ENCODE measurements at places on chromosomes 6 and 20. TPM values are rescaled to one million over a fixed set of nuclear protein-coding genes. Genes with fewer than 3 reads are reported as not detected.

Gene PKIG
- total RNA-seq = 10.5 TPM

Gene FNDC11
- 0.10 TPM for total RNA-seq

Gene PGK2
- not detected for total RNA-seq

Gene SMPDL3A
- 1.4 TPM for total RNA-seq

Gene SLC25A27
- 1.9 TPM for total RNA-seq

Gene SLC17A1
- not detected for total RNA-seq

Gene ADGB
- total RNA-seq = not detected

- DNase-seq = no peak
Observed at GRCh38 chr6:104718672-104719071, 141.0 kb downstream of the HACE1 start.

DNA sequence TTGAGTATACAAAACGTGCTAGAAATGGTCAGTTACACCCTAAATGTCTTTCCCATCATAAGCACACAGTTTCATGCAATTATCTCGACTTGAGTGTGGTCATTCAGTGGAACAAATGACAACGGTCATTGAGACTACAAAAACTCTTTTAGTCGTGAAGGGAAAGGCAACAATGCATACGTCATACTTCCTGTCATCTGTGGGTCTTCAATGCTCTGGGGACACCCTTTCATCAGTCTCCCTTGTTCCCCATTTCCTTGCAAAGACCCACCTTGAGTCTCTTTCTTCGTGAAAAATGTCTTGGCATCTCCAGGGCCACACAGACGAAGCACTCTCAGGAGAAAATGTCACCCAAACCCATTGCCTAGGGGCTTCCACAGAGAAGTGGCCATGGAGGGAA lies 238.5 kb downstream of the GMPR start:
- DNase-seq = no peak

GRCh38 chr20:878511-879307 lies 37.4 kb downstream of the ANGPT4 start:
- peak; percentile 37 for DNase-seq

GRCh38 chr20:11676630-11677287 lies 240.9 kb upstream of the BTBD3 start:
- DNase-seq = no peak

GRCh38 chr6:21893793-21894192 lies 300.2 kb downstream of the SOX4 start:
- no peak for DNase-seq

GRCh38 chr20:37903317-37904007 lies 535 bp downstream of the VSTM2L start:
- DNase-seq = peak; percentile 39

DNA sequence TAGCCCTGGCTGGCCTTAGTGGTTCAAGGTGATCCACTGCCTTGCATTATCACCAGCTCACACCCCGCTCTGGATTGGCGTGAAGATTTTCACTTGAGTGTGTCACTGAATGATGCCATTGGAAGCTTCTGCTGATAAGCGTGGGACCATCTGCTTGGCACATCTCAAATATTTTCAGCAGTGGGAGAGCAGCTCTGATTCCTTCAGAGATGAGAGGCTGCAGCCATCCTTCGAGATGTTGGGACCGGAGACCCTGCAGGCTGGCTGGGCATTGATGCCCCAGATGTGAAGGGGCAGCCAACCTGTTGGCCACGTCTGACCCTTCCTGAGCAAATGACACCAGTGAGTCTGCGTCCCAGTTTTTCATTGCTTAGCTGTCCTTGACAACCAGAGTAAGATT lies at the start of gene MAS1:
MAS1 (plus strand) TSS at position 197 of the 400 bp plus-strand sequence. CDS start 15,968 bp downstream, outside the sequence.
- no peak for DNase-seq

DNA sequence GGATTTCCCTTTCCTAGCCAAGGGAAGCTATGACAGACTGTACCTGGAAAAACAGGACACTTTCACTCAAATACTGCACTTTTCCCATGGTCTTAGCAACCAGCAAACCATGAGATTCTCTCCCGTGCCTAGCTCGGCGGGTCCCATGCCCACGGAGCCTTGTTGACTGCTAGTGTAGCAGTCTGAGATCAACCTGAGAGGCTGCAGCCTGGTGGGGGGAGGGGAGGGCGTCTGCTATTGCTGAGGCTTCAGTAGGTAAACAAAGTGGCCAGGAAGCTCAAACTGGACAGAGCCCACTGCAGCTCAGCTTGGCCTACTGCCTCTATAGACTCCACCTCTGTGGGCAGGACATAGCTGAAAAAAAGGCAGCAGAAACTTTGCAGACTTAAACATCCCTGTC lies 61.8 kb downstream of the EPM2A start:
- DNase-seq = no peak

DNA sequence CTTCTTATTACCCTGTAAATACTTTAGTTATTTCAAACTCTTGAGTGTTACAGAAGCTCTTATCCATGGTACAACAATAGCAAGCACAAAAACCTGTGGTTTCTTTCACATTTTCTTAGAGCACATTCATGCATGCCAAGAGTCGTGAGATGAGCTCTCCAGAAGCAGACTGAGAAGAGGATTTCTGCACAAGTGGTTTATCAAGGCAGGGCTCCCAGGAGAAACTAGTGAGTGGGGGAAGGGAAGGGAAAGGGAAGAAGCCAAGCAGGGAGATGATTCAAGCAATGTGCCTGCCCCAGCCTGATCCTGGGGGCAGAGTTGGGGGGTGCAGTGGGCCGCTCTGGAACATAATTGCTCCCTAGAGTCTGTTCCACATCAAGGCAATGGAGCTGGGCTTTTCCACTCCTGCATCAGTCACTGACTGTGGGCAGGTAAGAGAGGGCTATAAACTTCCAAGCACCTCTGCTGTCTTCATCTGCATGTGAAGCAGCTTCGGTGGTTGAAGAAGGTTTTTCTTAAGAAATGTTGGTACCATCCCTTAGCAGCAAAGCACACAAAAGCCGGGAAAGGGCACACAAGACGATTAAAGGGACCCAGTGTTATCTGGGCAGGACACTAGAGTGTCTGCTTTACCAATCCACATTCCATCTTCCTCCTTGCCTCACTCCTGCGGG lies 152.1 kb downstream of the PLCB4 start:
- no peak for DNase-seq

GRCh38 chr6:118260833-118261232 lies 287.3 kb upstream of the PLN start:
- DNase-seq = no peak

- no peak for DNase-seq
Observed at GRCh38 chr6:84763003-84763885, 1.2 kb downstream of the TBX18 start.

DNA sequence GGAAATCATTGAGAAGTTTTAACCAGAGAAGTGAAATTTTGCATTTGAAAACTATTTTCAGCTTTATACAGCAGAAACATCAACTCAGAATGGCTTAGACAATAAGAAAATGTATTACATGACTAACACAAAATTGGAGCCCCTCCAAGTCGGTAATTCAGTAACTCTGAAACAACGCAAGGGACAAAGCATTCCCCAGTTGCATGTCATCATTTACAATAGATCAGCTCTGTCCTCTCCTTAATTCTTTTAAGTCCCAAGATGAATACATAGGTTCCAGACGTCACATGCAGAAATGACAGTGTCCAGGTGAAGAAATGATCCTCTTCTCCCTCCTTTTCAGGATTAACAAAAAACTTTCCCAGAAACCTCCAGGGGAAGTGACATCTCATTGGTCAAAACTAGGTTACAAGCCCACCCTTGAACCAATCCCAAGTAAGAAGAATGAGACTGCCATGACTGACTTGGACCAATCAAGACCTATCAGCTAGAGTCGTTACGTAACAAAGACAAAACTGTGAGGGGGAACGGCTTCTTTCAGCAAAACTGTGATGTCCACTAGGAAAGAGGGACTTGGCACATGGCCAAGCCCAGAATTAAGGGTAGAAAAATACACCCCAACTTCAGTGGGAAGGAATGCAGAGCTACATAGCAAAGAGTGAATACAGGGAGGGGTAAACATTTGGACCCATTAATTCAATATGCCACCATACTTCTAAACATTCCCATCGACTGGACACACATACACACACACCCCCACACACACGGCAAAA lies 149.8 kb upstream of the PRND start:
- no peak for DNase-seq

Measured in activated naive CD4-positive, alpha-beta T cell treated with anti-CD3 and anti-CD28 coated beads, Interleukin-2, amount 50 U/mL, for 72 hours (primary cell).